Left ventricle myocardium inferior (tissue), 1 donor: ENCODE measurements at places on chromosomes 12 and 14. TPM values are rescaled to one million over a fixed set of nuclear protein-coding genes. Genes with fewer than 3 reads are reported as not detected.

The TAS2R8 gene
- not detected for total RNA-seq

The SERPINA12 gene
- not detected for total RNA-seq

The DYRK2 gene
- total RNA-seq, result 42.6 TPM

The IFNG-AS1 gene
- 0.58 TPM for total RNA-seq

The CCDC38 gene
- 0.22 TPM for total RNA-seq

The ABCB9 gene
- 1.6 TPM for total RNA-seq

The DYNLL1 gene
- total RNA-seq, result 175 TPM

The PRORP gene
- total RNA-seq, result 23.6 TPM

The PMEL gene
- total RNA-seq, result 0.16 TPM

DNA sequence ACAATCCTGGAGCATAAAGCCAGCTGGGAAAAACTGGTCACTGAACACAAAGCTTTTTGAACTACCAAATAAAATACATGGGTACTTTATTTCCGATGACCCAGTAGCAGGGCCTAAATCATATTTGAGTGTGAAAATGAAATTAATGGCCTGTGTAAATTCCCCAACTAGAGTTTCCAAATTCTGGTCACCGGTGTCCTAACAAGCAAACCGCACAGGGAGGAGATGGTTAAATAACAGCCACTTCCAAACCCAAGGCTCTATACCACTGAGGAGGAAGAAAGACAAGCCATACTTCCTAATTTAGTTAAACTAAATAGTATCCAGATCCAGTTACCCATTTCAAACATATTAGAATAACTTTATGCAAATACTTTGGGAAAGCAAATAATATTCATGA lies 40.1 kb upstream of the DUSP6 start:
- H3K4me3 ChIP-seq, result no peak overlapping the region
- no peaks in the 10 kb centered on the region for H3K27me3 ChIP-seq
- no peaks in the 10 kb centered on the region for H3K36me3 ChIP-seq
- no peak overlapping the region for H3K27ac ChIP-seq
- DNase-seq, result no peak
- H3K4me1 ChIP-seq, result peaks cover 25% of the 10 kb centered on the region

DNA sequence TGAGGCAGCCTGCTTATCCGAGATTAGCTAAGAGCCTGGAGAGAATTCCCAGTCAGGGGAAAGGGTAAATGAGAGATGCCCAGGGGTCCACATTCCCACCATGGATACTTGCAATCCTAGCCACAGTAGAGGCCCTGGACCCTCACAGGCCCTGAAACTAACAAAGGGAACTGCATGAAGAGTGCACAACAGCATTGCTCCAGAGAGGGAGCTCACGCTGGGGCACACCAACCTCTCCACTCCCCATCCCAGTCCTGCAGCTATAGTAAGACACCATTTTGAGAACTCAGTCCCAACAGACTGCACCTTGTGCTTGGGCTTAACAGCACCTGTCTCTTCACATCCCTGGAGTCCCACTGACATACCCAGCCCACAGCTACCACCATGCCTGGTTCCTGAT lies 30.5 kb downstream of the CEP83 start:
- H3K4me1 ChIP-seq, result peaks cover 25% of the 10 kb centered on the region
- DNase-seq, result no peak
- no peak overlapping the region for H3K4me3 ChIP-seq
- peaks cover 5% of the 10 kb centered on the region for H3K36me3 ChIP-seq
- no peaks in the 10 kb centered on the region for H3K27me3 ChIP-seq

- peak overlapping the region; percentile 92 for H3K27ac ChIP-seq
- peaks cover 41% of the 10 kb centered on the region for H3K4me1 ChIP-seq
- peak overlapping the region; percentile 28 for H3K4me3 ChIP-seq
These were observed 118.2 kb downstream of the SCARB1 start for GRCh38 chr12:124745465-124745890.

DNA sequence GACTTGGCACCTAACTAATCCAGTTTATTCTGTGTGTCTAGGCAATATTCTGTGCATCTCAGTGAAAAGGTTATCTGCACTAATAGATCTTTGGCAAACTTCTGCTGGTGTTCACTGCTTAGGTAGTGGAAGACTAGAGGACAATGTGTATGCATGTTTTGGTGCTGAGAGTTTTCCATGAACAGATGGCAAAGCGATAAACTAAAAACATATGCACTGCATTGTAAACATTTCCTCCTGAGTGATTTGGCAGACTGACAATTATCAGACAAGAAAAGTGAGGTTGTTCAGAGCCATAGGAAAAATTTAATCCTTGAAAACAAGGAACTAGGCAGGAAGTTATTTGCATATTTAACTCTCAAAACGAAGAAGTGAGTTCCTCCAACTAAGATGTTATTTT lies 400.4 kb downstream of the ATP23 start:
- H3K27me3 ChIP-seq, result no peaks in the 10 kb centered on the region
- no peaks in the 10 kb centered on the region for H3K36me3 ChIP-seq
- no peak overlapping the region for H3K4me3 ChIP-seq
- no peak for DNase-seq

- peaks cover 7% of the 10 kb centered on the region for H3K4me1 ChIP-seq
- no peaks in the 10 kb centered on the region for H3K36me3 ChIP-seq
- H3K27me3 ChIP-seq, result no peaks in the 10 kb centered on the region
- peak overlapping the region; percentile 10 for H3K4me3 ChIP-seq
- peak overlapping the region; percentile 61 for H3K27ac ChIP-seq
These were observed 15.7 kb downstream of the SMCO2 start for GRCh38 chr12:27462151-27462694.

- peaks cover 67% of the 10 kb centered on the region for H3K27me3 ChIP-seq
- no peaks in the 10 kb centered on the region for H3K36me3 ChIP-seq
- no peak overlapping the region for H3K4me3 ChIP-seq
- peak; percentile 14 for DNase-seq
- no peaks in the 10 kb centered on the region for H3K4me1 ChIP-seq
These were observed 21.0 kb downstream of the DIO3 start for GRCh38 chr14:101582294-101582693.

DNA sequence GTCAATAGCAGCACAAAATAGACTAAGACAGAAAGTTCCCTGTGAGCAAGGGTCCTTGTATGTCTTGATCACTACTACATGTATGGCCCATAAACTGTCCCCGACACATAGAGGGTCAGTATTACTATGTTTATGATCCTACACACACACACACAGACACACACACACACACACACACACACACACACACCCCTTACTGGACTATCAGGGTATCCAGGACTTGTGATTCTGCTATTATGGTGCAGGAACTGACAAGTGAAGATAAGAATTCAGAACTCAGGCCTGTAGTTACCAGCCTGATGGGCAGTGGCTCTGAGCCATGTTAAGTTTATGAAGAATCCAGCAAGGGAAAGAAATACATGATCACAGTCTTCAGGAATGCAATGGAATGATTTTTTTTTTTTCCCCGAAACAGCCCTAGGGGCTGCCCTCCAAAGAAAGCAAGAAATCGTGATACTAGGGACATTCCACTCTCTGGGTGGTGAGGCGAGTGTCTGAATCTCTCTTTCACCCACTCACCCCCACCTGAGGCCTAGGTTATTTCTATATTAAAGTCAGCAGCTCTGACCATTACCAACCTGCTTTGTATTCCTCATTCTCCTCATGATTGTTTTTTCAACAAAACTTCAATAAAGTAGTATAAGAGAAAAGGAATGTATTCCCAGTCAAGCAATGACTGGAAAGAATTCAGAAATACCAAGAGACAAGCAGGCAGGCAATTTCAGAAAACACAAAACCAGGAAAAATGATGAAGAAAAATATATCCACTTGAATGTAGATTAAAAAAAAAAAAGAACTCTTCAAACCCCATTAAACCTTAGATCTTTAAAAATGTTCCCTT lies 105.8 kb downstream of the AVPR1A start:
- no peaks in the 10 kb centered on the region for H3K36me3 ChIP-seq
- no peak overlapping the region for H3K27ac ChIP-seq
- H3K27me3 ChIP-seq, result no peaks in the 10 kb centered on the region
- no peak for DNase-seq
- H3K4me3 ChIP-seq, result no peak overlapping the region
- H3K4me1 ChIP-seq, result no peaks in the 10 kb centered on the region

DNA sequence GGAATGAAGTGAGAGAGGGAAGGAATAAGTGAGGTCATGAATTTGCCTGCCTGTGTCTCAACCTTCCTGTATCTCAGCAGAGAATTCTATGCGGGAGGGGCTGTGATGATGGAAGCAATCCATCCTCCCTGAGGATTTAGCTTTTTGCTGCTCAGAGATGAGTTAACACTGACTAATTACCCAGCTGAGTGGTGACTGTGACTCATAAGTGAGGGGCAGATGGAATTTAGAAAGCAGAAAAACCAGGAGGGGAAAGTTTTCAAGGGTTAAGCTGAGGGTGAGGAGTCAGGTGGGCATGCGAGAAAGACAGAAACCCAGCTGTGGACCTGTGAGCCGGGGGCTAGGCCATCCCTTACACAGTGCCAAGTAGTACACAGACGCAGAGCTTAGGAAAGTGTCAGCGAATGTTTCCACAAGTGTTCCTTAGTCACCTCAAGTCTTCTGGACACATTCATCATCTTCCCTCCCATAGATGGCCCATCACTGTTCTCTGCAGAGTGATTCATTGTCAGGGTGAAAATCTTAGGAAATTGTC lies 277.9 kb downstream of the IPO8 start:
- no peaks in the 10 kb centered on the region for H3K27me3 ChIP-seq
- no peaks in the 10 kb centered on the region for H3K36me3 ChIP-seq
- DNase-seq, result no peak
- no peak overlapping the region for H3K4me3 ChIP-seq

GRCh38 chr14:95547626-95548327 lies 12.9 kb downstream of the GLRX5 start:
- peaks cover 53% of the 10 kb centered on the region for H3K4me1 ChIP-seq
- no peak overlapping the region for H3K4me3 ChIP-seq
- H3K36me3 ChIP-seq, result peaks cover 12% of the 10 kb centered on the region
- no peak for DNase-seq
- no peak overlapping the region for H3K27ac ChIP-seq

DNA sequence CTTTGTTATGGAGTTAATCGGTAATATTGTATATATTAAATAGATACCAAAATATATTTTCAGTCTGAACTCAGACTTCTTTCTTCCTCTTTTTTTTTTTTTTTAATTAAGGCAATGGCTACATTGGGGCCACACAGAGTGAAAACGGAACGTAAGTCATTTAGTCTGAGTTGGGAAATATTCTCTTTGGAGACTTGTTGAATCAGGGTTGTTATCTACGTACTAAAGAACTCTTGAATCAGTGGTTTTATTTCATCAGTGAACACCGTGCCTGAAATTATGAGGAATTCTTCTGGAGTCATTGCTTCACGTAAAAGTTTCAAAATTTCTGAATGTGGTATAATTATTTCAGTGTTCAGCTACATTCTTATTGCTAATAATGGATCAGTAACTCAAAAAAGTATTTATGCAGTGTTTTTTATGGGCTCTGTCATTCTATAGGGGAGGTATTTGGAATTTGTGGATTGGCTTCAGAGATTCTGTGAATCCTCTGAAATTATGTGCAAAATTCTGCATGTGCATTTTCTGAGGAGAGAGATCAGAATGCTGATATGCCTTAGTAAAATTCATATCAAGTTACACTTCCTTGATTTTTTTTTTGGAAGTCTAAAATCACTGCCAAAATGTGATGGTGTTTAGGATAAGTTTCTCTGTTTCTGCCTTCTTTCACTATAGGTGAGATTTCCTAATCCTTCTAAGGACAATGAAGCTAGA lies 39.6 kb downstream of the BRMS1L start:
- H3K36me3 ChIP-seq, result peaks cover 37% of the 10 kb centered on the region
- H3K4me1 ChIP-seq, result peaks cover 26% of the 10 kb centered on the region
- no peak overlapping the region for H3K4me3 ChIP-seq
- DNase-seq, result no peak

DNA sequence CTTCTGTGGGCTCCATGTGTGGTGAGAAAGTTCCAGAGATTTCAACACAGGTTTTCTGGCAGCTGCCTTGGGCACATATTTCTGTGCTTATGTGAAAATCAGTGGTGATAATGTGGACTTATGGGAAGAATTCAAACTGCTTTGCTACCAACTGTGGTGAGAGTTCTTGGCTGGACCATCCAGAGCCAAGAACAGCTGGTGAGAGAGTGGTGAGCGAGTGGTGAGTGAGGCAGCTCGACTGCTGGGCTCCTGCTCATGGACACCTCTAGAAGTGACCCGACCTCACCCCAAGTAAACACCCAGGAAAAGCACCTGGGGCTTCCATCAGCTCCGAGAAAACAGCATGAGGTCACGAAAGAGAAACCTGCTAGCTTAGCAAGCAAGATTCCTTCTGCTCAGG lies 106.4 kb downstream of the PIWIL1 start:
- no peaks in the 10 kb centered on the region for H3K36me3 ChIP-seq
- H3K27me3 ChIP-seq, result peaks cover 53% of the 10 kb centered on the region
- DNase-seq, result no peak

DNA sequence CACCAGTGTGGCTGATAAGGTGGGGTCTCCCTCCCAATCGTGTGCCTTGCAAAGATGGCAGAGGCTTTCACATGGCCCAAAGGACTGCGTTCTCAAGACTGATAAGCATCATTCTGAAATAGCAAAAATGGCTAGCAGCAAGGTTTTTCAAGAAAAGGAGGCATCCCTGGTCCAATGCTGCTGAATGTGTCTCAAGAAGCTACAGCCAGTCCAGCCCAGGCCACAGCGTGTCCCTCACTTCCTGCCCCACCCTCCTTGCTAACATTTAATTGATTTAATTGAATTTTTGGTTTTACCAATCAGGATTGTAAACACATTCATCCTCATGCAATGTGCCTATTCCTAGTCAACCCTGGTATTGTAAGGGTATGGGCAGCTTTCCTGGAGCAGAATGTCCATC lies 55.9 kb downstream of the C14orf132 start:
- H3K27me3 ChIP-seq, result peaks cover 92% of the 10 kb centered on the region
- H3K27ac ChIP-seq, result no peak overlapping the region
- H3K4me3 ChIP-seq, result no peak overlapping the region
- no peak for DNase-seq

GRCh38 chr14:33061667-33062325 lies 123.1 kb downstream of the NPAS3 start:
- DNase-seq, result no peak
- H3K27me3 ChIP-seq, result no peaks in the 10 kb centered on the region
- no peaks in the 10 kb centered on the region for H3K36me3 ChIP-seq

GRCh38 chr12:49960474-49961110 lies 1.1 kb upstream of the AQP5 start:
- H3K36me3 ChIP-seq, result no peaks in the 10 kb centered on the region
- no peak for DNase-seq
- H3K4me1 ChIP-seq, result peaks cover 32% of the 10 kb centered on the region
- H3K27ac ChIP-seq, result no peak overlapping the region
- peaks cover 75% of the 10 kb centered on the region for H3K27me3 ChIP-seq

- no peak overlapping the region for H3K4me3 ChIP-seq
- peaks cover 57% of the 10 kb centered on the region for H3K36me3 ChIP-seq
- H3K27ac ChIP-seq, result no peak overlapping the region
These were observed 47.8 kb downstream of the GOLGA5 start for GRCh38 chr14:92841930-92842329.

- H3K27ac ChIP-seq, result no peak overlapping the region
- no peaks in the 10 kb centered on the region for H3K27me3 ChIP-seq
- H3K4me1 ChIP-seq, result no peaks in the 10 kb centered on the region
- H3K4me3 ChIP-seq, result no peak overlapping the region
- no peak for DNase-seq
These were observed 8.3 kb downstream of the DIO2 start for GRCh38 chr14:80202888-80203562.
